ENCODE measurements at places on chromosomes 2 and 18. TPM values are rescaled to one million over a fixed set of nuclear protein-coding genes. Genes with fewer than 3 reads are reported as not detected.

- no peak for DNase-seq
These were observed 22.6 kb downstream of the FER1L5 start for GRCh38 chr2:96665083-96665569.

DNA sequence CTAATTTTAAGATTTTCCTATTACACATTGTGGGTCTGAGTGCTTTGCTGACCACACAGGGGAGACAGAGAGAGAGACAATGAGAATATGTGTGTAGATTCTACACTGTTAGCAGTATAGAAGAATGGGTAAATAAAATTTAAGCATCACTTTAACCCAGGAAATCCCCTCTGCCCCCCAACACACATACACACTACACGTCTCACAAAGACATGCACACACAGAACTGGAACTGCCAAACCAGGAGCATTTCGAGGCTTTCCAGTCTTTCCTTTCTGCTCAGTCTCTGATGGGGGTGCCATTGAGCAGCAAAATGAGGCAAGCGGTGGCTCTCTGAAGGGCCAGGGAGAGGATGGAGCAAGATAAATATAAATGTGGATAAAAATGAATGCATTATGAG is 2.5 kb downstream of the MERTK start:
- peak; percentile 23 for DNase-seq

- DNase-seq, result no peak
These were observed 45.9 kb upstream of the TNP1 start for GRCh38 chr2:216905649-216906329.

Gene SETBP1
- 131 TPM for total RNA-seq

- DNase-seq, result no peak
These were observed 20.8 kb downstream of the KIF1A start for GRCh38 chr2:240799033-240799820.

- no peak for DNase-seq
These were observed 60.5 kb downstream of the DSEL start for GRCh38 chr18:67455890-67456501.

DNA sequence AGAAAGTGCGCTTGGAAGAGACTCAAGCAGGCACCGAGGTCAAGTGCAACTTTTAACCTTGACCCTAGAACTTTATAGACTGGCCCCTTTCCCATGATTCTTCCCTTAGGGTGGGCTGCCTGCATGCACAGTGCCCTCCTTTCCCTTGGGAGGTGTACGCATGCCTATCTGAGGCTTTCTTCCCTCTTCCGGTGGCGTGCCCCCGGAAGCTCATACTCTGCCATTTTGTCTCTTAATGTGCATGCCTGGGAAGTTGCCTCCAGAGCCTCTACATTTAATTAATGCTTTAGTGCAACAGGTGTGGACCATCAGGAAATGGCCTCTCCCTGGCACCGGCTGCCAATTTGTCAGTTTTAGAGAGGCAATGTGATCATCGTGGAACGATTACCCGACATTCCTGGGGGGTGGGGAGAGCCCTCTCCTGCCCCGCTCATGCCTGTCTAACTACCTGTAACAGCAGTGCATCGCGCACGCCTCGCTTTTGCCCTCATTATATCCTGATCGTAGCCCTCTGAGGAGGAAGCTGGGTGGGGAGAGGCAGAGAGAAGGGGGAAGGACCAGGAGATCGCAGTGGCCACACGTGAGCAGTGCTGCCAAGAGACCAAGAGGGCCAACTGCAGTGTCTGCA is 194.8 kb downstream of the TFCP2L1 start:
- DNase-seq, result no peak

DNA sequence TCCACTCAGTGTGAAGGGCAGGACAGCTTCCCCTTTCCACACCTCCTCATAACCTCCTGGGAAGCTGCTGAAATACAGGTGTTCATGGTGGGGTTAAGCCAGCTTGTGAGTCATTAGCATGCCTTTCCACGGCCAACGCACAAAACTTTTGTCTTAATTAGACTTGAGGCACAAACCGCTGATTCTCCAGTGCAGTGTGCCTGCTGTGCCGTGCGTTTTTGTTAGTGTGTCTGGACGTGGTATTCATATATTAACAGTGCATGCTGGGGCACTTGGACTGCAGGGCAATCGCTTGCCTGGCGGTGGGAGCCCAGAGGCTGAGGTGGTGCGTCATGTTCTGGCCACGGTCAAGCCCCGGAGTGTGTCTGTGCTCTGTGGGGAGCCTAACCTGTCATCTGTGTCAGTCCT is 156.2 kb downstream of the SH3RF3 start:
- DNase-seq, result no peak

- no peak for DNase-seq
These were observed 11.7 kb upstream of the STK17B start for GRCh38 chr2:196183172-196183473.

GRCh38 chr2:189367343-189367742 is 73.9 kb upstream of the WDR75 start:
- DNase-seq, result no peak

DNA sequence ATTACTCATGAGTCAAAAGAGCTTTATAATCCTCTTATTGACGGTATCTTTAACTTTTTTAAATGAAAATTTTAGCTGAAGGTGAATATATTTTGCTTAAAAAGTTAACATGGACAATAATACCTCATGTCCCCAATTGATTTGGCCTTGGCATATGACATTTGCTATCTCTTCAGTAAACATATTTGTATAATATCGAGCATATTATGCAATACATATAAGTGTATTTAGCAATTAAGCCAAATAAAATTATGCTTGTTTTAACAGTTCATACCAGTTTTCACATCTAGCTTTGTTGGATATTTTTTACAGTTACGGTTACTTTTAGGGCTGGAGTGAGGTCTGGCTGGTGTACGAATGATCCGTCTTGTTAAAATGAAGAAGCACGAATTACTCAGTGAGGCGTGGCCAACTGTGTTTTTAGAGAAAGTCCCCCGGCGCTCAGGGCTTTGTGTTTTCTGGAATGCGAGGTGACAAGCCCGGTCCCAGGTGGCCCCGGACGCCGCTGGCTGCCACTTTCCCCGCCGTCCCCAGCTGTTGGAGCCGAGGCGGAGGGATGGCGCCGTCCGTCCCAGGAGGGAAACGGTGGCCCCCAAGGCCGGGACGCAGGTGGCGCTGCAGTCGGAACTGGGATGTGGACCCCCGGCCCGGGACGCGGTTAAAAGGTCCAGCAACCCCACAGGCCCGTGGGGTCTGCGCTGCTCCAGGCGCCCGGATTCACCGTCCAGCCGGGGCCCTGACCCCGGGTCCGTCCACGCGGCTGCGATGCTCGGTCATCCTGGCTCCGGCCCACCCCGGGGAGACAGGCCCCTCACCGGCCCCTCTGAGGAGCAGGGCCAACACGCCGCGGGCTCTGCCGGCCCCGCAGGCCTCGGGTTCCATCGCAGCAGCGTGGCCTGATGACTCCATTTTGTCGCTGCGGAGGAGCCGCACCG is 41.3 kb downstream of the TMEM18 start:
- DNase-seq, result no peak

DNA sequence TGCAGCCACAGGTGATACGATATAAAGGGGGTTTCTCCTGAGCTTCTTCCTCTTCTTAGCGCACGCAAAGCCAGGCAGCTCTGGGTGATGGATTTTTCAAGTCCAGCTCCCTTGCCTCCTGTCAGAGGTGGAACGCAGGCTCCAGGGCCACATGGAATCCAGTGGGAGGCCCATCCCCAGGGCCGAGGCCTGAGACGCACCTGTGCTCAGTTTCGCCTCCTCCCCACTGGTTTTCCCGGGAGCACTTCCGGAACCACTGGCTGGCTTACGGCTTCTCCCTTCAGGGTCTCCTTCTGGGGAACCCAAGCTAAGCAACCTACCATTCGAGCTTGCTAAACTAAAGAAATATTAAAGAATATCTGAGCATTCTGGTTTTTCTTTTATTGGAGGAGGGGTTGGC is 63.6 kb downstream of the TRAPPC12 start:
- no peak for DNase-seq

DNA sequence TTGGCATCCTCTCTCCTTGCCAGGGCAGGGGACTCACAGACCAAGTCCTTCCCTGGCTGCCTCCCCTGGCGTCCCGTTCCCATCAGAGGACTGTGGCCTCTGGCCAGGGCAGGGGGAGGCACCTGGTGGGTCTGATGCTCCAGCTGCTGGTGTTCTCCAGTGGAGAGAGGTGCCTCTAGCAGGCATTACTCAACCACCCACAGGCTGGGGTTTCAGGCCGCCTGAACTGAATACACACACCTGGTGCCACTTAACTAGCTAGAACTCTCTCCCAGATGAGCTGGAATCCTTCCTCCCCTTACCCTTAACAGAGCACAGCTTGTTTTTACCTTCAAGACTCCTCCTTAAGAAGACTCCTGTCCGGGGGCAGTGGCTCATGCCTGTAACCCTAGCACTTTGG is 37.7 kb upstream of the CNGA3 start:
- DNase-seq, result no peak

Gene GCA
- total RNA-seq, result 123 TPM

- no peak for DNase-seq
These were observed 1045.7 kb upstream of the CELF4 start for GRCh38 chr18:38611036-38611964.

DNA sequence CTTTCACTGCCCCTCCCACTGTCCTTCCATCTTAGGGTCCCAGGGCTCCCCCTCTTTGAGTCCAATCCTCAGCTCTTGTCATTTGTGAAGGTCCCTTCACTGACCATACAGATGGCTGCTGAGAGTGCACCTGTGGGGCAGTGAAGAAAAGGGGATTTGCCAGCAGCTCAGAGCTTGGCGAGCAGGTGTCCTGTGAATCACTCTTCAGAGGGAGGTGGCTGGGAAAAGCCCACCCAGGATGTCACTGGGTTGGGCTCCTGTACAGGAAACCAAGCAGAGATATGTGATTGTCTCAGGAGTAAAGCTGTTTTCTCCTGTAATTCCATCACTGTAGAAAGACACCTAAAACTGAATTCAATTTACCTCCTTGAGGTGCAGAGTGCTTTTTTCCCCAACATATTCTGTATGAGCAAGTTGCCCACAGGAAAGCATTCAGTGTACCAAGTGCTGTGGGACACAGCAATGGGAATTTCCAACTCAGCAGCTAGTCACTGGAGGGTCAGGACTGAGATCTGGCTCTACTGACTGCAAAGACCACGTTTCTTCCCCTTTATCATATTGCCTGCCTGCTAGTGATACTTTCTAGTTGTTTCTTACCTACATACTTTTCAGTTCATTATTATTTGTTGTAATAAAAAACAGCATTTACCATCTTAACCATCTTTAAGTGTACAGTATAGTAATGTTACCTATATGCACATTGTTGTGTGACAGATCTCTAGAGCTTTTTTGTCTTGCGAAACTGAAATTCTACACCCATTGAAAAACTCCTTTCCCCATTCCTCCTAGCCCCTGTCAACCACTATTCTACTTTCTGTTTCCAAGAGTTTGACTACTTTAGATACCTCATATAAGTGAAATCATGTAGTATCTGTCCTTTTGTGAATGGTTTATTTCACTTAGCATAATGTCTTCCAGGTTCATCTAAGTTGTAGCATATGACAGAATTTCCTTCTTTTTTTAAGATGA is 239.1 kb downstream of the TSN start:
- no peak for DNase-seq

DNA sequence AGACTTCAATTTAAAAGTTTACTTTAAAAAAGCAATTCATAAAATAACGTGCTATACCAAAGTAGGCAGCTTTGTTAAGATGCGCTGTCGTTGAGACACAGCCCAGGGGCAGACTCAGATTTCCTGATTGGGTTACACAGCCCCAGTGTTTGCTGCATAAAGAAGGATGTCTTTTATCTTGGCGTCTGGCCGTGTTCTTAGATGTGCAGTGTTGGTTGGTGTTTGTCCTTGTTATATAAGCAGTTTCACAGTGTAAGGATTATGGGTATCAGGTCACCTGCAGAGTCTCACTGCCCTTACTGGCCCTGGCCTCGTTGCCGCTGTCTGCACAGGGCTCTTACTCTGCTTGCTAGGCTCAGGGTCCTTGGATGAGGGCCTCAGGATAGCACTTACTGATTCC is 108.5 kb downstream of the WDSUB1 start:
- no peak for DNase-seq

DNA sequence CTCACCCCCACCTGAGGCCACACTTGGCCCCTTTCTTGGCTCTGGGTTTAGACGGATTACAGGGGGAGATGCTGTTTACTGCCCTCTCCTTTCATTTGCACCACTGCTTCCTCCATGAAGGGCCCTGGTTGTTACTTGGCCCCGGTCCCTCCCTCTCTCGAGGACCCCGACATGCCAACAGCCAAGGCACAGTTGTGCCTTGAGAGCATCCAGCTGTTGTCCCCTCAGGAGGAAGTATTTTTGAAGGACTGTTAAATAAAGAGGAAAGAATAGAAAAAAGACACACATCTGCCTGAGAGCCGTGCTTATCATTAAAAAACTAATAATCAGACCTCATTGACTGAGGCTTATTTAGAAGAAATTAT is 44.0 kb downstream of the ITGB1BP1 start:
- DNase-seq, result no peak

Gene KCNF1
- 8.4 TPM for total RNA-seq

DNA sequence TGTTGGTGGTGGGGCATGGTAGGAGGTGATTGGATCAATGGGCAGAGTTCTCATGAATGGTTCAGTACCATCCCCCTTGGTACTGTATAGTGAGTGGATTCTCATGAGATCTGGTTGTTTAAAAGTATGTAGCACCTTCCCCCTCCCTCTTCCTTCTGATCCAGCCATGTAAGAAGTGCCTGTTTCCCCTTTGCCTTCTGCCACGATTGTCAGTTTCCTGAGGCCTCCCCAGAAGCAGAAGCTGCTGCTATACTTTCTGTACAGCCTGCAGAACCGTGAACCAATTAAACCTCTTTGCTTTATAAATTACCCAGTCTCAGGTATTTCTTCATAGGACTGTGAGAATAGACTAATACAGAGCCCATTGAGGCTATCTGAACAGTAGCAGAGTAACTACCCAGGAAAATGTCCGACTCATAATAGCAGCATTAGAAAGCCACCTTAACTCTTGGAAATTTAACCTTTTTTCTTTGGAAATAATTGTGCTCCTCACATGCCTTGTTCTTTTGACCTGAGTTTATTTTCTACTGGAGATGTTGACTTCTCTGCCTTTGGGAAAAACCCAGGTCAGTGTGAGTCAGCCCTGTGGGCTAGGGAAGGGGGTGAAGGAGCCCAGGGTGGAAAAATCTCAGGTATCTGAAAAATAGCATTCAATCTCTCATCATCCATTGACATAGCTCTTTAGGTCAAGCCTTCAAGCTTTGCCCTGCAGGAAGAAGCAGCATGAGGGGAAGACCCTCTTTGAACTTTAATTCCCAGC is 18.1 kb downstream of the CYP1B1 start:
- no peak for DNase-seq

All from endothelial cell (in vitro differentiated cells).